Subcutaneous preadipocyte (primary cell): ENCODE measurements at places on chromosomes 12 and 14. TPM values are rescaled to one million over a fixed set of nuclear protein-coding genes. Genes with fewer than 3 reads are reported as not detected.

Gene ANO2
- not detected in 2 replicates for total RNA-seq

Gene BDKRB2
- total RNA-seq: 50.8 and 77.9 TPM in 2 replicates

Gene BEGAIN
- total RNA-seq: 0.73 and 1.2 TPM in 2 replicates

Gene TAS2R43
- 1.1 and 3.9 TPM in 2 replicates for total RNA-seq

Gene ADAMTS20
- total RNA-seq: not detected in 2 replicates

Gene GALNT4
- total RNA-seq: 7.7 and 11.7 TPM in 2 replicates
